ENCODE measurements at places on chromosomes 7 and 10. TPM values are rescaled to one million over a fixed set of nuclear protein-coding genes. Genes with fewer than 3 reads are reported as not detected.

GBX1 gene
- total RNA-seq, result not detected

DNA sequence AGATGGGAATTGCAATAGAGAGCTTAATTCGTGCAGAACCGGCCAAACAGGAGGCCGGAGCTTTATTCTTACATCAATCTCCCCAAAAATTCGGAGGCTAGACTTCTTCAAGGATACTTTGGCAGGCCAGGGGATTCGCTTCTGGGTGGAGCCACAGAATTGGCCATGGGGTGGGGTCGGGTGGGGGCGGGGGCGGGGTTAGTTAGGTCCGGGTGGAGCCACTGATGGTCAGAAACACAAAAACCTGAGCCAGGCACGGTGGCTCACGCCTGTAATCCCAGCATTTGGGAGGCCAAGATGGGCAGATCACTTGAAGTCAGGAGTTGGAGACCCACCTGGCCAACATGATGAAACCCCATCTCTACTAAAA, 87.5 kb downstream of the SEPTIN14 start:
- H3K4me1 ChIP-seq, result no peaks in the 10 kb centered on the region
- H3K27me3 ChIP-seq, result no peaks in the 10 kb centered on the region
- no peaks in the 10 kb centered on the region for H3K36me3 ChIP-seq
- H3K4me3 ChIP-seq, result no peak overlapping the region

DNA sequence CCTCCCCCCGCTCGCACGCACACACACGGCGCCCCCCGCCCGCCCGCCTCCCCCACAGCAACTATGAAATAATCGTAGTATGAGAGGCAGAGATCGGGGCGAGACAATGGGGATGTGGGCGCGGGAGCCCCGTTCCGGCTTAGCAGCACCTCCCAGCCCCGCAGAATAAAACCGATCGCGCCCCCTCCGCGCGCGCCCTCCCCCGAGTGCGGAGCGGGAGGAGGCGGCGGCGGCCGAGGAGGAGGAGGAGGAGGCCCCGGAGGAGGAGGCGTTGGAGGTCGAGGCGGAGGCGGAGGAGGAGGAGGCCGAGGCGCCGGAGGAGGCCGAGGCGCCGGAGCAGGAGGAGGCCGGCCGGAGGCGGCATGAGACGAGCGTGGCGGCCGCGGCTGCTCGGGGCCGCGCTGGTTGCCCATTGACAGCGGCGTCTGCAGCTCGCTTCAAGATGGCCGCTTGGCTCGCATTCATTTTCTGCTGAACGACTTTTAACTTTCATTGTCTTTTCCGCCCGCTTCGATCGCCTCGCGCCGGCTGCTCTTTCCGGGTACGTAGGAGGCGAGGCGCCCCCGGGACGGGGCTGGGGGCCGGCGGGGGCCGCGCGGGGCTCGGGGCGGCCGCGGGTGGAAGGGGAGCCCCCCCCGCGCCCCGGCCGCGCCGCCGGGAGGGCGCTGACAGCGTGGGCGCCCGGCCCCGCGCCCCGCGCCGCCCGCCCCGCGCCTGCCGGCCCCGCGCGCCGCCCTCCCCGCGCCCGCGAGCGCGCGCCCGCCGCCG, 441 bp downstream of the BMI1 start:
- peak; percentile 61 for DNase-seq
- H3K27ac ChIP-seq, result peak overlapping the region; percentile 96
- peak overlapping the region; percentile 52 for H3K4me3 ChIP-seq
- no peaks in the 10 kb centered on the region for H3K27me3 ChIP-seq

DNA sequence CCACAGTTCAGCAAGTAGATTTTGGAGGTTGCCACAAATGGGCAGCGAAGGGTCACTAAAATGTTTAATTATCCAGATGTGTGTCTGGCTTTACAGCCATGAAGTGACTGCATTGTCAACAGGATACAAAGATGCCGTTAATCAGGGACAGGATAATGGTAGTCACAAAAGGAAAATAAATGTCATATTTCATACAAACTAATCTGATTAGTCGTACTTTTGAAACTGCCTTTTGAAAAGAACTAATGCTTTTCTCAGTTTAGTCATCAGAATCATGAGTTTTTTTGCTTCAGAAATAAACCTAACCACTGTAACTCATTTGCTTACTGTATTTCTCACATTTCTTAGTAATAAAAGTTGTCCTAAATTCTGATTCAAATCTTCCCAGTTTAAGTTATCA, 22.2 kb upstream of the WNT16 start:
- H3K4me3 ChIP-seq, result no peak overlapping the region
- H3K27me3 ChIP-seq, result no peaks in the 10 kb centered on the region
- H3K27ac ChIP-seq, result no peak overlapping the region
